T47D (cell line): ENCODE measurements at places on chromosomes 7 and 10.

- no peak for DNase-seq
These were observed 111.2 kb downstream of the GALNT11 start for GRCh38 chr7:152136686-152137085.

DNA sequence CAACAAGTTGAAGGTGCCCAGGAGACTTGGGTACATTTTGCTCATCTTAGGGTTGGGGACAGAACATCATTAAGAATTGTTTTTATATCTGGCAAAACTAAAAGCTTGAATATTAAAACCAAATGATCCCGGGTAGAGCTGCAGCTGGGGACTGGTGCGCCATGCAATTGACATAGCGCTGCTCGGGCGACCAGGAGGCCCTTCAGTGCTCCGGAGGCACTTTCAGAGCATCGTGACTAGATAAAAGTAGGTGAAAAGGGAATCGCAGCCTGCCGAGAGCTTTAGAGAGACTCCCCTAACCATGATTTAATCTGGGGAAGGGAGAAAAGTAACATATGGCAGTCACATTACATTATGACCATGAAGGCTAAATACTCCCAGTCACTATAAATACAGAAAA, 21.4 kb downstream of the FOXK1 start:
- no peak for DNase-seq

DNA sequence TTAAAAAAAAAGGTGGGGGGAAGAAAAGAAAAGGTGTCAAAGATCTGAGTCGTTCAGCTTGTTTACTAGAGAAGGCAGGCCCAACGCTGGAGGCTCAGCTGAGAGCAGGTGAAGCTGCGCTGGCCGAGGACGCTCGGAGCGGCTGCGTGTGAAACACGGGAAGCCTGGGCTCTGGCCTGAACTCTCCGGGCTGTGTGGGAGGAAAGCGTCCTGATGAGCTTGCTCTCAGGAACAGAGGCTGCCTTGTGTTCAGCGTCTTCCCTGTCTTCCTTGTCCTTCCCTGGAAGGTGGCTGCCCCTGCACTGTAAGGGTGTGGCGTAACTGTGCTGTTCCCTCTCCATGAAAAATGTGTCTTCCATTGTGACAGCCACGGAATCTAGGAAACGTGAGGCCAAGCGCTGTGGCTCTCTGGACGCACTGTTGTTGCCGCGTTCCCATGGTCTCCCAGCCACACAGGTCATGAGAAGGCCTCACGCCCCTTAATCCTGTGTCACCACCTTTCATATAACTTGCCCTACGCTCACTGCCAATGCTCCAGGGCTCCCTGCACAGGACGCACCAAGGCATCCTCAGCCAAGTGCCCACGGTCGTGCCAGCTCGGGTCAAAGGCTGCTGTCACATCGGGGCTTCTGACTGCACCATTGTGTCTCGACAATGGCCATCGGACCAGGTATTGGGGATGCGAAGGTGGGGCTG, 15.8 kb downstream of the IL15RA start:
- no peak for DNase-seq

GRCh38 chr7:107041097-107041496, 3.4 kb upstream of the PRKAR2B start:
- DNase-seq: no peak

DNA sequence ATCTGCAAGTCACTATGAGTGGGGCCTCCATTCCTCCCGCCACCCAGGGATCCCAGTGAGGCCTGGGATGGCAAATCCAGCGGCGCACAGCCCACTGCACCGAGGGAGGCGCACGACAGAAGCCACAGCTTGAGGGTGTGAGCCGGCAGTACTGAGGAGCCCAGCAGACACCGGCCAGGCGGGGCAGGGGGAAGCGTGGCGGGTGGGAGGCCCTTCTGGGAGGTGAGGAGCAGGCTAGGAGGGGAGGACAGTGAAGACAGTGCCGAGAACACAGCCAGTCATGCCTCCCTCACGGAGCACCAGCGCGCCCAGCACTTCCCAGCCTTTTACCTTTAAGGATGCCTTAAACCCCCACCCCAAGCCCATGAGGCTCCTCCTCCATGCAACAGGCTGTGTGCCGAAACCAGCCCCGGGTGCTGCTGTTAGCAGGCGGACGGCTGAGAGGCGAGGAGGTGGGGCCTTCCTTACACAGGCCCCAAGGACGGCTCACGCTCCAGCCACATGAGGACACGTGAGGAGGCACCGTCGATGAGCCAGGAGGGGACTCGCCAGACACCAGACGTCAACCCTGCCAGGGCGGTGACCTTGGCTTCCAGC, 258.5 kb downstream of the PTPRN2 start:
- no peak for DNase-seq

GRCh38 chr7:140594131-140594691, 46.4 kb downstream of the DENND2A start:
- no peak for DNase-seq

- no peak for DNase-seq
These were observed 23.9 kb upstream of the CALD1 start for GRCh38 chr7:134755422-134756022.

DNA sequence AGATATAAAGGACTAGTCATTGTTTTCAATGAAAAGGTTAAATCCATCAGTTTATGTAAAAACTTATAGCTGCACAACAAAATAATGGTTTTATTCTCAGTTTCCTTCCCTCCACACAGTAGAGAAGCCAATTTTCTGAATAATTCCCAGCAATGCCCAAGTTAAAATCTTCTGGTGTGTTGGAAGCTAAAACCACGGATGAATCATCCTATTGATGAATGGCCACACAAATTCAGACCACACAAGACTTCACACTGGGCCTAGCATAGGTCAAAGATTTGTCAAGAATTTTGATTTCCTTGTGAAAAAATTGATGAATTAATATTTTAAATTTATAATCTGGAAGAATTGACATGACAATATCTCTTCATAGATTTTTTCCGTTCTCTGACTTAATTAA, 617.6 kb downstream of the INHBA start:
- DNase-seq: no peak

GRCh38 chr10:110208614-110209453, 1.4 kb downstream of the MXI1 start:
- DNase-seq: peak; percentile 42

GRCh38 chr7:6655636-6656385, 18.7 kb downstream of the ZNF316 start:
- no peak for DNase-seq

- no peak for DNase-seq
These were observed 69.4 kb downstream of the GOLGA7B start for GRCh38 chr10:97919012-97919411.

DNA sequence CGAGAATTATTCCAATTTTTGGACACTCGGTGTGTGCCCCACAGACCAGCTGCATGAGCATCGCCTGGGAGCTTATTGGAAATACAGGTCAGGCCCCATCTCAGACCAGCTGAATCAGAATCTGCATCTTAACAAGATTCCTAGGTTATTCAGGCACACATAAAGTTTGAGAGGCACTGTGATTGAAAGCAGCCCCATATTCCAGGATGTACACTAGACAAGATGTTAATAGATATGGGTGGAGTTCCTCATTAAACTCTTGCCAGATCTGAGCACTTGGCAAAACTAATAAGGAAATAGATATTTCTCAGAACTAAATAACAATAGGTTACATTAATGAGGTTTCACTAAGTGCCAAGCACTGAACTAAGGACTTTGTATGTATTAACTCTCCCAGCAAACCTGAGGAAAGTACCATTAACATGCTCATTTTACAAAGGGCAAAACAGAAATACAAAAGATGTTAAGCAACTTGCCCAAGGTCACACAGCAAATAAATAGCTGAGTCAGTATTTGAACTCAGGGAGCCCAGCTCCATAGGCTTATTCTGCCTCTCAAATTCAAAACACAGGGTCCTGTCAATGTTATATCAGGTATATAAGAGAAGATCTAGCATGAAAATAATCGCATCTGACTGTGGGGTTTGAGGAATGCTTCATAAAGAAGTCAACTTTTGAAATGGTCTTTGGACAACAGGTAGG, 29.9 kb downstream of the PPP1R3C start:
- DNase-seq: no peak

GRCh38 chr7:29314148-29314547, 119.6 kb downstream of the CHN2 start:
- no peak for DNase-seq

DNA sequence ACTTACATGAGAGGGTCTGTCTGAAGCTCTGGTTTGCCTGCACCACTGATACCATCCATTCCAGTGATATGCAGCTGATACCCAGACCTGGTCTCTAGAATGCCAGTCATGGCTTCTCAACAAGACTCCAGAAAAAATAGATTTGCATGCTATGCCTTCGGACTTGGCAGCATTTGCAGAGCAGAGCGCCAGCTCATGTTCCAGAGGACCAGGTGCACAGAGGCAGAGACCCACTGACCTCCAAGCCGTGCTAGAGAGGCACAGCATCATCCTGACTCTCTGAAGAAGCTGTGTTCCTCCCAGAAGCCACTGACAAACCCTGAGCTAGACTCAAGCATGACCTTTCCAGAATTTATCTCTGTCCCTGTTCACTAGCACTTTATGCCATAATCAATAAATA, 6.9 kb upstream of the PRKAG2 start:
- DNase-seq: no peak

DNA sequence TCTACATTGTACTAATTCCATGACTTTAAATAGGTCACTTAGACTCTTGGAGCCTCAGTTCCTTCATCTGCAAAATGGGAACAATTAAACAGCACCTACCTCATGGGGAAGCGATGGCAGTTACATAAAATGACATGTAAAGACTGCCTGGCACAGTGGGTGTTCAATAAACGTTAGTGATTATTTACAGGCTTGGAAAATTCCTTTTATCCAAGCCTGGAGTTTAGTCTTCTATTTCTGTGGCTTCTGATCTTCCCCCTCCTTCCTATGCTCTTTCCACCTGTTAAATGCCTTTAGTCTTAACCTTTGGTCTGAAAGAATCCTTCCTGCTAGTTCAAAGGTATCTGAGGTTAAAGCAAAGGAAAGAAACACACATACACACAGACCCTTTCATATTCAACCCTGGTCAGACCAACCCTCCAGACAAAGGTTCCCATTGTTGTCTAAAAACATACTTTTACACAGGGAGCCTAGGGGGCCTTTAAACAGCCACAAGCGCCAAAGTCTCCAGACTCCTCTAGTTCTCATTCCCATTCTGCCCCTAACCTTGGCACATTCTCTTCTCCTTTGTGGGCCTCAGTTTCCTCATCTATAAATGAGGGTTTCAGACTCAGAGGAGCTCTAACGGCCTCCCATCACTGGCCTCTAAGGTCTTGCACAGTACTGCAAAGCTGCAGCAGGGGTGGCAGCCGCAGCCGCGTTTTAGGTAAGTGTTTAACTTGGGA, 21.4 kb downstream of the SORBS1 start:
- no peak for DNase-seq

DNA sequence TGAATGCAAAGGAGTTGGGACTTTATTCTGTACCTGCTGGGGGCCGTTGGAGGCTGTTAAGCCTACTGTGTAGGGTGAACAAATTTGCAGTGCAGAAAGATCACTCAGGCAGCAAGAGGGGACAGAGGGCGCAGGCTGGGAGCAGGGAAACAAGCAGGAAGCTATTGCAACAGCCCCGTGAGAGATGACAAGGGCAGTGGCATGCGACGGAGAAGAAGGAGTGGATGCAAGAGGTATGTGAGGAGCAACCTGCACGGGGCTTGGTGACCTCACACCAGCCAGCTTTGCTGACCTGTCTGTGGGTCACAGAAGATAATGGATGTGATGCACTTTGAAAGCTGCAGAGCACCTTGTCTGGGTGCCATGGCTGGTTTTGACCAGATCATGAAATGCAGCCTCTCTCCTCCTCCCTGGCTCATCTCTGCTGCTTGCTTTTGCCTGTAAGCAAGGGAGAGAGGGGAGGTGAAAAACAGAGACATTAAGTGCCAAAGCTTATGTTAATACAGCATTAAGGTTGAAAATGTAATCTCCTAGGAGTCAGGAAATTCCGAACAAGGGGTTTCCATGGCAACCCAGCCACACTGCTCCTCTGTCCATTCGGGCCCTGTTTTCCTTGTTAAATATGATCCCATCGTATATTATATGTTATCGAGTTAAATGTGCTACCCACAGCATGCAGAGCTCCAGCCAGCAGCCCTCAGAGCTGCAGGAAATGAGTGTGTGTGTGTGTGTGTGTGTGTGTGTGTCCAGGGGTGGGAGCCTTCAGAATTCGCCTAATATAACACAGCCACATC, 314.3 kb upstream of the ZMIZ1 start:
- no peak for DNase-seq

DNA sequence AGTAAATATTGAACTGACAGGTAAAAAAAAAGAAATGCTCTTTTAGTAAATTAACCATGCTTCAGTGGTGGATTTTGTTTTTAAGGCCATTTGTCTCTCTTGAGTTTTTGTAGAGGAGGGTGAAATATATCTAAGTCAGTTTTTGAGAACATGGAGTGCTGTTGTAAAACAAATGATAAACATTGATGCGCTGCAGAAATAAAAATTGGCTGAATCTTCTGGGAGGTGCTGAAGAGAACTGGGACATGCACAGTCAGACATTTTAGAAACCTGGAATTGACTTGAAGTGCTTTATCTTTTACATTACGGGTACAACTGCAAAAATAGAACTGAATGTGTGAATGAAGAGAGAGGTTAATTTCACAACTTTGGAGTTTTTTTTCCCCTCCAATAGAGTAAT, 203.0 kb upstream of the HDAC9 start:
- DNase-seq: no peak
